ENCODE measurements at places on chromosomes 16 and 17.

DNA sequence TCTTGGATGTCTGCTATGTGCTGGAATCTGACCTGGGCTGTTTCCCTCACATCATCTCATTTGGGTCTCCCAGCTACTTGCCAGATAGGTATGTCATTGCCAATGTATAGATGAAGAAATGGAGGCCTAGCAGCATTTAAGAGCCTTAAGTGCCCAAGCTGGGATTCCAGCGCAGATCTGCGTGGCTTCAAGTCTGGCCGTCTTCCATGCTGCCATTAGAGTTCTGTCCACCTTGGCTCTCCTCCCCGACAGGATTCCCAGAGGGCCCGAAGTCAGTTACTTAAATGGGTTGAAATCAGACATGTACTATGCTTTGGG, 33.0 kb upstream of the CCR7 start:
- DNase-seq: no peak

- no peak for DNase-seq
Observed at GRCh38 chr17:34858591-34859565, 102.4 kb downstream of the CCT6B start.

DNA sequence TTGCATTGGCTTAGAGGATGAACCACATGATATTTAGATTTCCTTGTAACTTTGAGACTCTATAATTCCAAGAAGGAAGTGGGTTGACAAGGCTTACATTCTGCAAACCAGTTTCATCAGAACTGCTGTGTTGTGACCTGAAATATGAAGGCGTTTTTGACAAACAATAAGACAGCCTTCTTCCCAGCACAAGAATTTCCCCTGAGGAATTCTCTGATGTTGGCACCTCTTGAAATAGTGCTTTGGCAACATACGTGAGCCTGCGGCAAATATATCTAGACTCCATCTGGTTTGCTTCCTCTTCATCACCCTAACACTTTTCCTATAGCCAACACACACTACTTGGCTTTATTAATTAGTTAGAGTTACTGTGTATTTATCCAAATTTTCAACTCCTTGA, 585.5 kb upstream of the SOX9 start:
- no peak for DNase-seq

GRCh38 chr16:50651835-50652438, 29.2 kb downstream of the SNX20 start:
- DNase-seq: no peak

GRCh38 chr16:70576431-70577255, 53.0 kb downstream of the SF3B3 start:
- DNase-seq: no peak

GRCh38 chr16:85403693-85404092, 209.4 kb upstream of the GSE1 start:
- no peak for DNase-seq

DNA sequence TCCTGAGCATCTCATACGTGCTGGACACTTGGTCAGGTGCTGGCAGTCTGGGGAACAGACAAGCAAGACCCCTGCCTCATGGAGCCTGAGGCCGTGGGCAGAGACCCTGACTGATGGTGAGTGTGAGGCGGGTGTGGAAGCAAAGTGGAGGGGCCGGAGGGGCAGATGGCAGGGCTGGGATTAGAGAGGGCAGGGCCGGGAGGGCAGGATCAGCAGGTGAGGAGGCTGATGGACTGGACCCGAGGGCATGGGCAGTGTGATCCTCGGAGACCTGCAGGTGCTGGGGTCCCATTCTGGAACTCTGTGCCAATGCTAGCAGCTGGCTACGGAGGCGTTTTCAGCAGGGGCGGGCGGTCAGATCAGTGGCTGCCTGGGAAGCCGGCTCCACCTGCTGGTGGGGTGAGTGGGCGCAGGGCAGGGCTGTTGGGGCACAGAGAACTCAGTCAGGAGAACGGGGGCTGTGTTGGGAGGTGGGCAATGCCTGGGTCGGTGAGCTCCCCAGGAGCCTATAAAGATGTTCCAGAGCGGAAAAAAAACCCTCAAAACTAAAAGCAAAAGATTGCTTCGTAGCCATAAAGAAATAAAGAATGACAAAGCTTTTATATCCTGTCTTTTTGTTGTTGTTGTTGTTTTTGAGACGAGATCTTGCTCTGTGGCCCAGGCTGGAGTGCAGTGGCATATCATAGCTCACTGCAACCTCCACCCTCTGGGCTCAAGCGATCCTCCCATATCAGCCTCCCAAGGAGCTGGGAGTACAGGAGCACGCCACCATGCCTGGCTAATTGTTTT, 8.9 kb upstream of the C16orf74 start:
- DNase-seq: no peak
